ENCODE measurements at places on chromosomes 1 and 21. TPM values are rescaled to one million over a fixed set of nuclear protein-coding genes. Genes with fewer than 3 reads are reported as not detected.

LEFTY1 gene
- total RNA-seq = not detected

SFT2D2 gene
- 32.8 TPM for total RNA-seq

ANKRD34A gene
- total RNA-seq = 9.3 TPM

RBP7 gene
- not detected for total RNA-seq

SMPDL3B gene
- total RNA-seq = 0.97 TPM

PCP4L1 gene
- 0.80 TPM for total RNA-seq

PDE4B gene
- 24.6 TPM for total RNA-seq

WDR64 gene
- total RNA-seq = not detected

CITED4 gene
- 5.3 TPM for total RNA-seq

GRCh38 chr1:28173151-28173979 lies 3.1 kb downstream of the PTAFR start:
- no peak for DNase-seq

GRCh38 chr1:46342084-46342656 lies 1.6 kb downstream of the NSUN4 start:
- DNase-seq = peak; percentile 6

DNA sequence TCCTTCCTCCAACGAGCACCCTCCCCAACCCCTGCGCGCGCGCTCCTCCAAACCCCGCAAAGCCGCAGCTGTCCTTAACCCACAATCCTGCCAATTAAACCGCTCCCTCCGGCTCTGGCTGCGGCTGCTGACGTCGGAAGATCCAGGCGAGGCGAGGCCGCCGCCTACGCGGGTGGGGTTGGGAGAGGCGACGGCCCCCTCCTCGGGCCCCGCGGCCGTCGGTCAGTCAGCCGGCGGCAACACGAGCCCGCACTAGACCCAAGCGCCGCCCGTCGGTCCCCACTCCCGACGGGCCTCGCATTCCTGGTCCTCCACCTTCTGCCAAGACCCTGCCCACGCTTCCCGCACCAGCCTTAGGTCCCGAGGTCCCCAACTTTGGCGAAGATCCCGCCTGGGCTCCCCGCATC lies 75.4 kb downstream of the VWA5B1 start:
- no peak for DNase-seq

DNA sequence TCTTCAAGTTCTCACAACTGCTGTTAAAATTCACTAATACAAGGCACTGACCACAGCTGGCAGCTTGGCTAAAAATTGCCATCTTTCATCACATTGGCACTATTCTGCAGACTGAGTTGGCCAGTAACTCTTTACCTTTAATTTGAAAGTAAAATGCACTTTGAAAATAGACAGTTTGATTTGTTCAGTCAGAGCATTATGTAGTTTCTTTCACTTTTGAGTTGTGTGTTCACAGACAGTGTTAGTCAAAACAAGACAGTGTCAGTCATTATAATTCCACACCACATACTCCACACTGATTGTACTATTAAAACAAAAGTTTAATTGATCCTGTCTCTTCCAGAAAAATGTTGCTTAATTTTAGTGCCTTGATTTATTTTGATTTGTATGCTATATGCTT lies 160.7 kb downstream of the SDCCAG8 start:
- DNase-seq = no peak

GRCh38 chr1:214473387-214473786 lies 78.0 kb downstream of the PTPN14 start:
- no peak for DNase-seq

DNA sequence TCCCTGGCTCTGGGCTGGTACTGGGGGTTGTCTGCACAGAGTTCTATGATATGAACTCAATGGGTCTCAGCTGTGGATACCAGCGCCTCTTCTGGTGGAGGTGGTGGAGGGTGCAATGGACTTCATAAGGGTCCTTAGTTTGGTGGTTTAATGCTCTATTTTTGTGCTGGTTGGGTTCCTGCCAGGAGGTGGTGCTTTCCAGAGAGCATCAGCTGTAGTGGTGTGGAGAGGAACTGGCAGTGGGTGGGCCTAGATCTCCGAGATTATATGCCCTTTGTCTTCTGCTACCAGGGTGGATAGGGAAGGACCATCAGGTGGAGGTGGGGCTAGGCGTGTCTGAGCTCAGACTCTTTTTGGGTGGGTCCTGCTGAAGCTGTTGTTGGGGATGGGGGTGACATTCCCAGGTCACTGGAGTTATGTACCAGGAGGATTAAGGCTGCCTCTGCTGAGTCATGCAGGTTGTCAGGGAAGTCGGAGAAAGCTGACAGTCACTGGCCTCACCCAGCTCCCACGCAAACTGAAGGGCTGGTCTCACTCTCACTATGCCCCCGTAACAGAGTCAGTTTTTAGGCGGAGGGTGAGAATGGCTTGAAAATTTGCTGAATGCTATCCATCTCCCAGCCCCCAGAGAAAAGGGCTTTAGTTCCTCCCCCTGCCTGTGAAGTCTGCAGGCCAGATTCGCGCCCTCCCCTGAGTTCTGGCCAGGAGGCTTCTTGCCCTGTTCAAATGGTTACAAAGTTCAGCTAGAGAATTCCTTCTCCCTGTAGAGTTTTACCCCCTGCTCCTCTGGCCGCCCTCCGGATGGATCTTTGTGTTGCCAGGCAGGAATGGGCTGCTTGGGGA lies 902.9 kb downstream of the LTN1 start:
- no peak for DNase-seq

DNA sequence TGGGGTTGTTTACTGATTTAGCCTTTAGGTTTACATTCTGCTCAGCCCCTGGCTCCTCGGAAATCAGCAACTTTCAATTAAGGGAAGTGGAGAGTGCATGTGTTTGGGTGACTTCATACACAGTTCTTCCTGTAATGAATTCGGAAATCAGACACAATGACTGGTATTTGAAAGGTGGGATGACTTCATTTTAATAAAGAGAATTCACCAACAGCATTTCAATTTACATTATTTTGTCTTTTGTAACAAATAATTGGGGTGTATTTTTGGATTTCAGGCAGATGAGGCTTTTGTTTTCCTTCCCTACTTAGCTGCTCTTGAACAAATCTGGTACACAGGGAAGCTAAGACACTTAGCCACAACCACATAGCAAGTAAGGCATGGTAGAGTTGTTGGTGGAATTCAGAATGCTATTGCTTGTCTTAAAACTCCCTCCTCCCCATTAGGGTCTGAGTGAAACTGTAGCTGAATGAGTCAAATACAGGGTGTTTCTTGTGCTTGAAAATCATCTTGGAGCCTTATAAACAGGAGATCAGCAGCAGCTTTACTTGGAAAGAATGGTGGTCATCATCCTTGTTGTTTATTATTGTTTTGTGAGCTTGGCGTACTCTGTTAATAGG lies 917 bp downstream of the STX12 start:
- no peak for DNase-seq

DNA sequence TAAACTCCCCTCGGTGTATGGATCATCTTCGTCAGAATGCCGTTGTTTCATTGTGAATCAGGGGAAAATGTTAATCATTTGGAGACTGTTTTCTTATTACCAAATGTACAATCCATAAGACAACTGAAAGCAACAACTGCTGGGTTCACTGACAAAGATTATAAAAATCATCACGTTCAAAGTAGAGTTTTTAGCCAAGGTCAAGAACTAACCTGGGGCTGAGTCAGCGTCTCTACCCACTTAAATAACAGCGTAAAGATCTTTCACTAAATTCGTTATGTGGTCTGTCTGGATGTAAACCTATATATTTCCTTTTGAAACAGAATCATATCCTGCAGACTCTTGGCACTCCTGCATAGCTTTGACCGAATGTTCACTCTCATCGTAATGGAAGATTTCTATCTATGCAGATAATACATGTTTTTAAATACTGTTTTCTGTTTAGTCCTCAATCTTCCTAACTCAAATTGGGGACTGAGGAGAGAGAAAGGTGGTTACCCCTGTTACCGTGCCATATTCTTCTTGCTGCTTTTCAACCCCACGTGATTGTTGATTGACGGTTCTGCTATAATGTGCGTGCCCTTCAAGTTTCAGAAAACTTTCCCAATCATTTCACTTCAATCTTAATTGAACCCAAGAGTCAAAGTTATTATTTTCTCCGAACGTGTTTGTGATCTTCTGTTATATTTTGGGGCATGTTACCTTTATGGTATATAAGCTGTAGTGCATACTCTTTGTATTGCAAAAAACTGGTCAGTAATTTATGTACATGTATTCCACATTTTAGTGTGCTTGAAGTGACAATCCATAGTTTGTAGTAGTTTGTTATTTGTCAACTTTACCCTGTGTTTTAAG lies 15.6 kb upstream of the NCMAP start:
- DNase-seq = no peak

DNA sequence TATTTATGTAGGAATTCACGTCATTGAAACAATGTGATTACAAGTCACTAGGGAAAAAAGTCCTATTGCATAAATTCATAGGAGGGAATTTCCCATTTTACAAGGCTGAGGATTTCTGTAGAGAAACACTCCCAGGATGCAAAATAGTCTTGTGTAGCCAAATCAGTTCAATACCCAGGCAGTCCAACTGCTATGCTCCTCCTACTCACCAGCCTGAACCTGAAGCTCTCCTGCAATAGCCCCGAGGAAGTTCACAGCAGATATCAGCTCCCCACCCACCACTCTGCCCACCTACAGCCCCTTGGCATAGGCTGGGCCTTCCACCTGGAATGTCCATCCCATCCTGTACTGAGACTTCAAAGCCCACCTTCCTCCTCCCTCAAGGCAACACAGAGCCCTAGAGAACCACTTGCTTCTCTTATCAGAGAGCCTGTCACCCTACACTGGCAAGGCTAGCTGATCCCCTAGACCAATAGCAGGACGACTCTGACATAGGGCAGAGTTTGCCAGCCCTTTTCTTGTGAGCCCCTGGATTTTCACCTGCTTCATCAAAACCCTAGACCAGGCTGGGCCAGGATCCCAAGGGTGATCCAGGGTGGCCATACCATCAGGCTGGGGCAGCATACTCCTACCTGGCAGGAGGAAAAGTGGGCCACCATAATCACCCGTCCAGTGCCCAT lies 1.5 kb downstream of the LSS start:
- DNase-seq = no peak

- no peak for DNase-seq
These were observed 119.6 kb upstream of the CD34 start for GRCh38 chr1:208030288-208031091.

GRCh38 chr21:16159213-16159970 lies 429.6 kb downstream of the USP25 start:
- DNase-seq = no peak

DNA sequence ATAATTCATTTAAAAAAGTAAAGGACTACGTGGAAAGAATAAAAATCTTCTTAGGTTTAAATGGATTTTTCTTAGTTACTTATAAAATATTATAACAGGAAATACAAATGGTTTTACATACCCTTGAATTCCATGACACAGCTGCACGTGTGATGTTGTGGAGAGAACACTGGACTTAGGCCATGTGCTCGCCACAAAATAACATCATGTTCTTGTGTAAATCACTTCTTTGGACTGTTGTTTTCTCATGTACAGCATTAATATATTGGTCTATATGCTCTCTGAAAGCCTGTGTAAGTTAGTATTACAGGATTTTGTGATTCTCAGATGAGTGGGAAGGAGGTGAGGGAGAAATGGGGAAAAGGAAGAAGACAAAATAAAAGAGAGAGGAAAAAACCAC lies 228.2 kb downstream of the DNM3 start:
- no peak for DNase-seq

DNA sequence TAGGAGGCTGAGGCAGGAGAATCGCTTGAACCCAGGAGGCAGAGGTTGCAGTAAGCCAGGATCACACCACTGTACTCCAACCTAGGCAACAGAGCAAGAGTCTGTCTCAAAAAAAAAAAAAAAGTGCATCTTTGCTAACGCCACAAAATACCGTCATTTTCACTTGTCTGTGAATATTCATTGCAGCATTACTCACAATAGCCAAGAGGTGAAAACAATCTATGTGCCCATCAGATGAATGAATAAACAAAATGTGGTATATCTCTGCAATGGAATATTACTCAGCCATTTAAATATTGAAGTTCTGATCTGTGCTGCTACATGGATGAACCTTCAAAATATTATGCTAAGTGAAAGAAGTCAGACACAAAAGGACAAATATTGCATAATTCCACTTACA lies 7.9 kb upstream of the TIAM1 start:
- DNase-seq = no peak

- DNase-seq = no peak
These were observed 10.0 kb downstream of the URB2 start for GRCh38 chr1:229636042-229636441.

DNA sequence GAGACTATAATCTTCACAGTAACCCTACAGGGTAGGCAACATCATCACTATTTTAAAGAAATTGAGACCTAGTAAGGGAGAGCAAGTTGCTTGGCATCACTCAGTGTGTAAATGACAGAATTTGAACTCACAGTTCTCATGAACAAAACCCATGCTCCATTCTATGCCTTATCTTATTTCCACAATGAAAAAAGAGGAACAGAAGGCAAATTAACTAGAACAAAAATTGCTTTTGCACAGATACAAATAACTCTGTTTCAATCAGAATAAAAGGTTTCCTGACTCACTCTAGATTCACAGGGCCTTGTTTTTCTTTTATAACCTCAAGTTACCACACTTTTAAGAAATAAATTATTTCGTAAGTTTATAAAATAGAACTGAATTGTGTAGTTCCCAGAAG lies 90.1 kb downstream of the UCHL5 start:
- DNase-seq = no peak

- DNase-seq = peak; percentile 68
These were observed 70.8 kb upstream of the CASZ1 start for GRCh38 chr1:10867138-10867721.

- no peak for DNase-seq
These were observed 15.0 kb downstream of the OXCT2 start for GRCh38 chr1:39755965-39756659.

- DNase-seq = no peak
These were observed 8.8 kb upstream of the RNF223 start for GRCh38 chr1:1082776-1083415.

GRCh38 chr1:219086956-219087469 lies 86.7 kb upstream of the LYPLAL1 start:
- DNase-seq = no peak

- no peak for DNase-seq
These were observed 138.4 kb upstream of the TIAM1 start for GRCh38 chr21:31482460-31482859.

DNA sequence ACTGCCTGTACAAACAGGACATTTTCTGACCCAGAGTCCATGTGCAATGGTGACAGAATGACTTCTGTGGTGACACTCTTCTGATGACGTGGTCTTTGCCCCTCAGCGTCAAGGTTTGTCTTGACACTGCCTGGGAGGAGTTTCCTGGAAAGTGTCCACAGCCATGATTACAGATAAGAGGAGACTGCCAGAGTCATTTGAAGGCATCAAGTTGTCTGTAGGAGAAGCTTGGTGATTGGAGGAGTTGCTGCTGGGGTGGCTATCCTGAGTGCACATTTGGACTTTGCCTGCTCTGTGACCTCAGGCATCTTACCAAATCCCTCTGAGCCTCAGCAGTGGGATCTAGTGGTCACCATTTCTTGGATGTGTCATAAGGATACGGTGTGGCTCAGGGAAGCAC lies 17.7 kb downstream of the TCHHL1 start:
- DNase-seq = no peak
